T-helper 1 cell (primary cell): ENCODE measurements at places on chromosomes 1 and 21.

GRCh38 chr1:15900662-15901279, 53.3 kb downstream of the SPEN start:
- DNase-seq, result no peak

- no peak for DNase-seq
Measured at GRCh38 chr1:53693339-53693738, 45.6 kb downstream of the GLIS1 start.

DNA sequence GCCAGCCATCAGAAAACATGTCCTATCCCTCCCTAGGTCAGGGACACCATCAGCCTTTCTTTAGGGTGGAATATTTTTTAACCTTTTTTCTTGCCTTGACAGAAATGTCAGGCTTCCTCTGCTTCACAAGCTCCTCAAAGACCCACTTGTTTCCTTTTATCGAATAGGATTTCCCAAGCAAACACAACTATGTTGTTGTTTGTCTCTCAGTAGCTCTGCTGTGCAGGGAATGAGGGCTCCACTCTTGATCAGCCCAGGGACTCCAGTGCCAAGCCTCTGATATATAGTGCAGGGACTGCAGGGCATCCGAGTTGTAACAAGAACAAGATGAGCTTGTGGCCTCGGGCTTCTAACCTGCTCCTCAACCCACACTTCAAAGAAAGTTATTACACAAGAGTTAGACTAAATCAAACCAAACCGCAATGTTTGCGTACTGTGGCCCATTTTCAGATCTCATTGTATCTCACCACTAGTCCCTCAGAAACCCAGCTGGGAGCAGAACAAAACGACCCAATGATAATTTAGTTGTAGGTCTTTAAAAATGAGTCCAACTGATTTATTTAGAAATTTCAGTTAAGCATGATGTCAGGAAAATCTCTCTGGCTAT, 108.1 kb downstream of the ATG4C start:
- no peak for DNase-seq

- no peak for DNase-seq
Measured at GRCh38 chr21:31339721-31340120, 4.3 kb downstream of the TIAM1 start.

DNA sequence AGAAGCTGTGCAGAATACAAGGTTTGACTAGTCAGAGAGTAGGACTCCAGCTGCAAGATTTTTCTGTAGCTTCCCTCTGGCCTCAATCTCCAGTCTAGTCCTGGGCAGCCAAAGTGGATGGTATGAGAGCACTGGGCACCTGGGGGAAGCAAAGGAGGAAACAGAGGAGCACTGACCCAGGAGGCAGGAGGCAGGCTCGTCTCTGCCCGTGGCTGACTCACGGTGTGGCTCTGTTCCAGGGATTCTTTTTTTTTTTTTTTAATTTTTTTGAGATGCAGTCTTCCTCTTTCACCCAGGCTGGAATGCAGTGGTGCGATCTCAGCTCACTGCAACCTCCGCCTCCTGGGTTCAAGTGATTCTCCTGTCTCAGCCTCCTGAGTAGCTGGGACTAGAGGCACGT, 4.1 kb upstream of the NPPB start:
- no peak for DNase-seq
